ENCODE measurements at places on chromosomes 11 and 22.

DNA sequence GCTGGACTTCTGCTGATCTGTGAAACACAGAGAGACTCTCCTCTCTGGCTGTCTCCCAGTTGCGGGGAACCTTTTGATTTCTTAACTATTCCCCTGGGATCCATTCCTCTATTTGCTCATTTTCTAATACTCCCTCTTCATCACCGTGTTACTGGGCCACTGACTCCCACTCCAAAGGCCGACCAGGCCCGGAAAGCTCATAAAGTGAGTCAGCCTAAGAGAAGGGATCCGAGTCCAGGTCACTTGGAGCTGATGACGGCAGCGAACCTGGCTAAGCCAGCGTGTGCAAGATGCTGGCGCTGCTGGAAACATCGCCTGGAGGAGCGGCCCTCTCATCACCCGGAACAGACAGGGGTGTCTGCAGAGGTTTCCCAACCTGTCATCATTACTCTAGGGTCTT lies 112.8 kb downstream of the FBXO7 start:
- no peak for DNase-seq

GRCh38 chr11:120642196-120642894 lies 130.8 kb downstream of the GRIK4 start:
- DNase-seq: no peak

DNA sequence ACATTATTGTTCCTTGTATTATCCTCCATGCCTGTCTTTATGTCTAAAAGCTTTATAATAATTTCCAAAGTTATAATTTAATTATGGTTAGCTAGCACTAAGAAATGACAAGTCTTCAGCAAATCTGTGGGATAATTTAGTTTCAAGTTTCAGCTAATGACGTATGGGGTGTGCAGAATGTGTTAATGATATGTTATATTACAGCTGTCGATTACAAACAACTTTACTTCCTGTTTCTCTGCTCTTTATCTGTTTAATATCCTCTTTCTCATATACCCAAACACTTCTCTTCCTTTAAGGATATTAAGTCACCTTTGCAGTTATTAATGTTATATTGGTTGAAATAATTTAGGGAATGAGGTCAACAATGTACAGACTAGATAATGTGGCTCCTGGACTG lies 161.8 kb downstream of the CASP12 start:
- DNase-seq: no peak

- no peak for DNase-seq
These were observed 15.6 kb downstream of the MOV10L1 start for GRCh38 chr22:50105208-50106100.

Measured in NCI-H524 (cell line).